ENCODE measurements at places on chromosomes 7 and 10.

- DNase-seq = no peak
Measured at GRCh38 chr10:82943142-82943541, 1068.1 kb downstream of the NRG3 start.

DNA sequence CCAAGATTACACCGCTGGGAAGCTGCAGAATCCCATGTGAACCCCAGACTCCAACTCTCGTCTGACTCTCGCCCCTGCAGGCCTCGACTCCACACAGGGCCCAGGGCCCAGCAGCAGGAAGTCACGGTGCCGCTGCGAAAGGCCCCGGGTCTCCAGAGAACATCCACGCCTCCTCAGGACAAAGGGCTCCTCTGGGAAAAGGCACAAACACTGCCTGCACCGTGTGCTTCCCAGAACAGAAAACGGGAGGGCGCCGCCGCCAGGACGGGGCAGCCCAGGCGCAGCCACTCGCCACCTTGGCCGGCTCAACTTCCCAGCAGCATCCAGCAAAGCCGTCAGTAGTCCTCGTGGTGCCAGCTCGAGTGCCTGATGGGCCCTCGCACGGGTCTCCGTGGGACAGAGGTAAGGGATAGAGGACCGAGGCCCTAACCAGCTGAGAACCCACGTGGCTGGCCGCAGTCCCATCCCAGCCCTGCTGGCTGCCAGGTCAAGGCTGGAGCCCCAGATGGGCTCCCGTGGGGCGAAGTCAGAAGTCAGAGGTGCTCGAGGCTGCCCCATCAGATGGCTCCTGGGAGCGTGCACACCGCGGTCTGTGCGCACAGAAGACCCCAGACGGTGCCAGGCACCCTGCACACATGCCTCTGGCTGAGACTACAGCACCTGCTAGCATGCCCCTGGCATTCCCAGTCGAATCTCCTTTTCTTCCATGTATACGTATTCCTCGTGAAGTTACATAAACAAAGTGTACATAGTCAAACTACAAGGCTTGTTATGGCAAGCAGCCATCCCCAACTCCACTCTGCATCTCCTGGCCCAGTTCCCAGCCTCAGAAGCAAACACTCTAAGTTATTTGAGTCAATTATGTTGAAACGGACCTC, 60.2 kb downstream of the MAD1L1 start:
- peak; percentile 95 for DNase-seq

- DNase-seq = no peak
Measured at GRCh38 chr7:49425277-49425818, 348.1 kb upstream of the VWC2 start.

DNA sequence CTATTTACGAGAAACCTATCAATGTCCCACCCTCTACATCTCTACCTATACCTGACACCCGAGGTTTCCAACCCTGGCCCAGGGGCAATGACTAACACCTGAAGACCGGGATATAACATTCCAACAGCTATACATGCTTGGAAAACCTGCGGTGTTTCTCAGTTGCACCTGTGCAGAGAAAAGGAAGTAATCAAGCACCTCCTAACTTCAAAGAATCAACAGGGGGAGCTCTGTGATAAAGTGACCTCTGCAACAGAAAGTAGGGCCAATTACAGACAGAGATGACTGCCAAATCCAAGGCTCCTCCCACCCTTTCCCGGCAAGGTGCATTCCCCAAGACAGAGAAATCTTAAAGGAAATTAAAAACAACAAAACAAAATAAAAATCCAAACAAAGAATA, 41.3 kb downstream of the CCDC6 start:
- DNase-seq = no peak

- no peak for DNase-seq
Measured at GRCh38 chr7:106593028-106593417, 67.9 kb downstream of the CCDC71L start.

- no peak for DNase-seq
Measured at GRCh38 chr7:47720907-47721244, 139.0 kb upstream of the TNS3 start.

- peak; percentile 56 for DNase-seq
Measured at GRCh38 chr10:117674646-117675045, 132.1 kb downstream of the EMX2 start.

GRCh38 chr10:91520661-91521060, 110.5 kb downstream of the HECTD2 start:
- no peak for DNase-seq

- DNase-seq = no peak
Measured at GRCh38 chr10:10803278-10803677, 214.4 kb upstream of the CELF2 start.

- DNase-seq = peak; percentile 83
Measured at GRCh38 chr10:76547352-76547972, 1090.1 kb downstream of the KCNMA1 start.

- no peak for DNase-seq
Measured at GRCh38 chr10:2144584-2144983, 407.3 kb upstream of the ADARB2 start.

DNA sequence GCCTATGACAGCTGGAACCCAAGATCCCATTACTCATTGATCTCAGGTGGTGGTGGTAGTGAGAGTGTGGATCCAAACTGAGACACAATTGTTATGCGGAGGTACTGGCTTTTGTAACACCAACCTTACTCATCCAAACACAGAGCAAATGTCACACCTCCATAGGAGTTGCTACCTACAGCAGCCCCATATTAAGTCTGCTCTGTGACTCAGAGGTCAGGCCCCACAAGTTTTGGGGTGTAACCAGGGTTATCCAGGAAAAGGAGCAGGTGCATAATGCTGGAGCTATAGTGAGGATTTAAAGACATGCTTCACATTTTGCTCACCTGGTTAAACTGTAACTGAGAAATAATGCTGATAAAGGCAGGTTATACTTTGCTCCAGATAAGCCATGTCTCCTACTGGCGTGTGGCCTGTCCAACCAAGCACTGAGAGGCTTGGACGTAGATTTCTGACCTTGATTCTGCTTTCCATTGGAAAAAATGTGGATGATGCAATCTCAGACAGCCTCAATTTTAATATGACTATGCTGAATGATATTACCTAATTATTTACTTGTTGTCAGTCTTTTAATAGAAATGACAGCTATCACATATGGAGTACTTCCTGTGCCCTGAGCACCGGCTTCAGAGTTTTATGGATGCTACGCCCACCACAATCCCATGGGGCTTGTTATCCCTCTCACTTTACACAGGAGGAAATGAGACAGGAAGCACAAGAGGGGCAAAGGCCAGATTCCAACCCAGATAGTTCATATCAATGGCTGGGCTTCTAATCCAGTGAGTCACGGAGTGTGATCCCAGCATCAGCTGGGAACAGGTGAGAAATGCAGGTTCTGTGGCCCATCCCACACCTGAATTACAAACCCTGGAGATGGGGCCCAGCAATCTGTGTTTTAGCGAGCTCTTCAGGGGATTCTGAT, 181.3 kb downstream of the CHN2 start:
- DNase-seq = peak; percentile 12

GRCh38 chr7:81664304-81664703, 105.5 kb downstream of the HGF start:
- DNase-seq = no peak

DNA sequence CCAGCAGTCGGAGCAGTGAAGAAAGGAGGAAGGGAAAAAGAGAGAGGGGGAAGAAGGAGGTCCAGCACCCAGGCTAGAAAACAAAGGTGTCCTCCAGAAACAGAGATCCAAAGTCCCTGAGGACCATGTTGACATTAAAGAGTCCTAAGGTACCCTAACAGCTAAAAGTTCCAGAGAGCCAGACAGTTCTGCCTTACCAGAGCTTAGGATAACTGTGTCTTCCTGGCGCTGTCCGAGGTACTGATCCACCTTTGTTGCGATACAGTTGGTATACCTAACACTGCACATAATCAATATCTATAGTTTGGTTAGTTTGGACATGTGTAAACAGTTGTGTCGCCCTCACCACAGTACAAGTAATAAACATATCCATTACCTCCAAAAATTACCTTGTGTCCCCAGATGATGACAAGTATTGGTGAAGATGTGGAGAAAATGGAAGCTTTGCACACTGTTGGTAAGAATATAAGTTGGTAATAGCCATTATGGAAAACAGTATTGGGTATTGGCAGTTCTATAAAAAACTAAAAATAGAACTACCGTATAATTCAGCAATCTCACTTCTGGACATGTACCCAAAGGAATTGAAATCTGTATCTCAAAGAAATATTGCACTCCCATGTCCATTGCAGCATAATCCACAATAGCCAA, 59.8 kb downstream of the GRID1 start:
- DNase-seq = peak; percentile 27

DNA sequence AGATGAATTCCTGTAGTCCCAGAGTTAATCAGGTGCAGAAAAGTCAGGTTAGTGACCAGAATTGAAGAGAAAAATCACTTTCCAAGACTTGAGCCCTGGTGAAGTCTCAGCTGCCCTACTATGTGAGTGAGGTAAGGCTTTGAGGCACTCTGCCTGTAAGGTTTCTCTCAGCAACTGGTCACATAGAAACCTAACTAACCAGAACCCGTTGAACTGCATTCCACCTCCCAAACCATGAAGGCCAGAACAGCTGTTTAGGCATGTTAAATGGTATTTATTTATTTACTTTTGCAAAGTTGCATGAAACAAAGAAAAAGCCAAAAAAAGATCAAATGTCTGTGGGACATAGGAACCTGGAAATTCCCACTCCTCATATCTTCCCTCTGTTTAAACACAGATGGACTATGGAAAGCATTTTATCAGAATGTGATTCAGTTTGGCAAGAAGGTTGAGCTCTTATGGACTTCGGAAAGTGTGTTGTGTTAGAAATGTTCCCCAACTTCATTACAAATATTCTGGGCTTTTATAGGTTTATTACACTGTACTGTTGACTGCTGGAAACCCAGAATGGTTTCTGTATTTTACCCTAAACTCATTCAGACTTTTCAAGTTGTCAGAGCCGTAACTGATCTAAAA, 12.8 kb upstream of the GPR85 start:
- no peak for DNase-seq

DNA sequence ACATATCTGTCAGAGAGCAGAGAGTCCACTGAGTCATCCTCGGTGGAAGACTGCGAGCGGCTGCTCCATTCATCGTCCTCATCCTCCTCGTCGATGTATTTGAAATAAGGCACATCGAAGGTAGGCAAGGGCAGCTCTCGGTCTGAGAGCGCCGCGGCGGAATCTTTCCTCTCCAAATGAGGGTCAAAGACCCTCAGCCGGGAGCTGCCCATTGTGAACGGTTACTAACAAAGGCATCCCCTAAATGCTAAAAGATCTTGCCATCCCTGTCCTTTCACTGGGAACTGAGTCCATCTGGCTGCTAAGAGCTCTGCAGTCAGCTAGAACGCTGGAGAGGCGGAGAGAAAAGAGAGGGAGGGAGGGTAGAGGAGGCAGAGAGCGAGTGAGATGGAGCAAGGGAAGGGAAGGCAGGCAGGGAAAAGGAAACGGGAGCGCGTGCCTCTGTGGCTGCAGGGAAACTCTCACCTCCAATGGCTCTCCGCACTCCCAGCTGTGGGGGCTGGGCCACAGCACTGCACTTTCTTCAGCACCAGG, 163.4 kb downstream of the RAPGEF5 start:
- peak; percentile 14 for DNase-seq

DNA sequence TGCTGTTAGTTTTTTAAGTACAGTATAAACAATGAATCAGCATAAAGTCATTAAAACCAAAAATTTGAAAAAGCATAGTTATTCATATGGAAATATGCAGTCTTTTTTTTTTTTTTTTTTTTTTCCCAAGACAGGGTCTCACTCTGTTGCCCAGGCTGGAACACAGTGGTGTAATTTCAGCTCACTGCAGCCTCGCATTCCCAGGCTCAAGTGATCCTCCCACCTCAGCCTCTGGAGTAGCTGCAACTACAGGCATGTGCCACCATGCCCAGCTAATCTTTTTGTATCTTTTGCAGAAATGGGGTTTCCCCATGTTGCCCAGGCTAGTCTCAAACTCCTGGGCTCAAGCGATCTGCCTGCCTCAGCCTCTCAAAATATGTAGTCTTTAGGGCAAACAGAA, 182.0 kb downstream of the SEMA3E start:
- peak; percentile 10 for DNase-seq

GRCh38 chr10:98482096-98482495, 35.4 kb upstream of the HPS1 start:
- no peak for DNase-seq

DNA sequence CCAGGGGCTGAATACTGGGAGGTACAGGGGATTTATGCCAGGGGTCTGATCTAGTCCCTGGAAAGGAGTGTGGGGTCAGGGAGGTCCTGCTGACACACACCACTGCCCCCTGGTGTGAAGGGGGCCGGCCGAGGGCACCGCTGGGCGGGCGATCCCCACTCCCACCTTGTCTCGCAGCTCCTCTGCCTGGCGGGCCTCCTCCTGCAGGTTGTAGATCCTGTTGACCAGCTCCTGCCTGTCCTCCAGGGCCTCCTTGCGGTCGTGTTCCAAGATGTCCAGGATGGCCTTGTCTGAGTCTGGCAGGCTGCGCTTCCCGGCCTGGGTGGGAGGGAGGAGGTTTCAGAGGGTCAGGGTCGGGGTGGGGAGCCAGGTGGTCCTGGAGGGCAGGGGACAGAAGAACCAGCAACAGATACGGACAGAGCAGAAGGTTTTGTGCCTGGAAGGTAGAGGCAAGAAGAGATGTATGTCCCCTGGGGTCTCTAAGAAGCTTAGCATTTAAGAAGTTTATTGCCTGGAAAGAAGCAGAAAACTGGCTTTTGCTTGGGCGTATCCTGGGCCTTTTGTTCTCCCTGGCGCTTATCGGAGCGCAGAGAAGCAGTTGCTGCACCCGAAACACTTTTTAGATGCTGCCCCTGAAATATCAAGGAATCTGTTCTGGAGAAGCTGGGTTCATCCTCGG, 94.5 kb upstream of the GNA12 start:
- no peak for DNase-seq

GRCh38 chr10:45625879-45626278, 46.7 kb downstream of the ZFAND4 start:
- DNase-seq = no peak

- no peak for DNase-seq
Measured at GRCh38 chr10:3579845-3580244, 205.2 kb downstream of the KLF6 start.

- DNase-seq = peak; percentile 17
Measured at GRCh38 chr10:129704786-129705525, 237.9 kb downstream of the MGMT start.

DNA sequence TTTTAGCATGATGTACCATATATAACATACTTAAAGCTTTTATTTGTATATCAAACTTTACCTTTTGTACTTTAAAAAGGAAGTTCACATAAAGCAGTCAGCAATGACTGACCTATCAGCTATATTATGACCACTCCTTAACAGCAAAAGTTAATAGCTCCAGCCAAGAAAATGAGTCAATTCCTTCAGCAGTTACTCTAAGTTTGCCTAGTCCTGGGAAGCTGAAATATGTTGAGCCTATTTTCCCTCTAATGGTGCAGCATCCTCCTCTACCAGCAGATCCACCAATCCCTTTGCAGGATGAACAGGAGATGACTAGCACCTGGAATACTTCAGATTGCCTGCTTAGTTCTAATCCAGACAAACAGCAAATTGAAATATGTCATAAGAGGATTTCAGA, 64.2 kb downstream of the CUL2 start:
- peak; percentile 12 for DNase-seq
